ENCODE measurements at places on chromosomes 13 and 19.
A peak's percentile ranks its signal among the peaks of the same experiment; 100 is the strongest.

DNA sequence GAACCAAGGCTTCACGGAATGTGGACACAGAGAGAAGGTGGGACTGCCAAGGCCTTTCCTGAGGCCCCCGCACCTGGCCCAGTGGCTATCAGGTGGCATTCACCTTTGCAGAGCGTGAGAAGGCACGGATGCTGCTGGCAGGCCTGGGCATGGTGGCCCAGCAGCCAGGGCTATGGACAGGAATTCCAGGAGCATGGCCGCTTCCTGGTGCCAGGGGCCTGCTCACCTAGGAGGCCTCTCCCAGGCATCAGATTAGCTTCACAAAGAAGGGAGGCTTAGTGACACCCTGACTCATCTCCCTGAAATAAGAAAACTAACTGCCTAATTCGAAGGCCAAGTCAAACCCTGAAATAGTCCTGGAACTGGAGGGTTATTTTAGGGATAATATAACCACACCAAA, 155.8 kb downstream of the TEX29 start:
- no peak for DNase-seq

GRCh38 chr13:107078229-107078765, 510.4 kb upstream of the ARGLU1 start:
- DNase-seq: no peak

- peak; percentile 27 for DNase-seq
Measured at GRCh38 chr13:110616103-110617101, 1.1 kb downstream of the NAXD start.

GRCh38 chr19:7867092-7867844, 6.9 kb downstream of the PRR36 start:
- DNase-seq: no peak

Data from A673 (cell line).